ENCODE measurements at places on chromosomes 3 and 15.
A peak's percentile ranks its signal among the peaks of the same experiment; 100 is the strongest.

GRCh38 chr3:45560281-45560971 lies 34.1 kb upstream of the LIMD1 start:
- DNase-seq = no peak

- no peak for DNase-seq
Measured at GRCh38 chr15:78767331-78767951, 43.8 kb downstream of the ADAMTS7 start.

GRCh38 chr3:43616034-43616433 lies 5.8 kb downstream of the ANO10 start:
- no peak for DNase-seq

DNA sequence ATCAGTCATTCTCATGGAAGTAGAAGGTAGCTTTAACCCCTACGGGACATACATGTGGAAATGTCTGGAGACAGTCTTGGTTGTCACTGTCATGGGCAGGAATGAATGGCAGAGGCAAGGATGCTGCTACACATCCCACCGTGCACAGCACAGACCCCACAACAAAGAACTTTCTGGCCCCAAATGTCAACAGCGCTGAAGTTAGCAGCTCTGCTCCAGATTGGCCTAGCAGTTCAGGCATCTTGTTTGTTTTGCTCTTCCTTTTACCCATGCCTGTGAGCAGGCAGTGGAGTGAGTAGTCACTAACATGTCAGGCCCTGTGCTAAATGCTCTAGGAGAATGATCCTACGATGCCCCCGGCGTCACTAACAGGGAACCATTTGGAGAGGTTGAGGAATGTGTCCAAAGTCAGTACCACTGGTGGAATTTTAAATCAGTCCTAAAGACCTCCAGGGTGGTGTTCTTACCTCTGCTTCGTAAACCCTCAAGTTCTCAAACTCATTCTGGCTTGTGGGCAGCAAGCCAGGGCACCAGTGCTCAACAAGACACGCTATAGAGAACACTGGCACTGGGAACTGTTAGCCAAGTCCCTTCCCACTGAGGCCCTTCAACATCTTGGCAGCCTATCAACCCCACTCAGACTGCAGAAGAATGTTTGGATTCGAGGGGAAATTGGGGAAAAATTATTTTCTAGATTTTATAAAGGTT lies 142.2 kb downstream of the FOXP1 start:
- DNase-seq = no peak

- DNase-seq = no peak
Measured at GRCh38 chr3:16297997-16298885, 33.2 kb downstream of the OXNAD1 start.

GRCh38 chr3:48739617-48739954 lies 22.6 kb upstream of the IP6K2 start:
- no peak for DNase-seq

DNA sequence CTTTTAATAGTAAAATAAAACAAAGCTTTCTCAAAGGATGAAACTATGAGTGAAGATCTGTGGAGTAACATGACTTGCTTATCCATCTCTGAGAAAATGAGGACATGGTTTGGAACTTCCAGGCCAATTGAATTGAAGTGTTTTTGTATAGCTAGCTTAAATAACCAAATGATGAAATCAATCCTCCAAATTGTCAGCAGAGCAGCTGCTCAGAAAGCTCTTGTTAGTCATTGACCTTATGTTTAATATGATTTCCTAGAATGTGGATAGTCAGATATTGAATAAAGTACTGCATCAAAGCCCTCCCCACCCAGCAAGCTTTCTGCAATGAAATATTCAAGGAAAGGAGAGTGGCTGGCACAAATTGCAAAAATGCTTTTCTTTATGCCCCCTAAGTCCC lies 437.2 kb downstream of the MFSD1 start:
- DNase-seq = no peak

DNA sequence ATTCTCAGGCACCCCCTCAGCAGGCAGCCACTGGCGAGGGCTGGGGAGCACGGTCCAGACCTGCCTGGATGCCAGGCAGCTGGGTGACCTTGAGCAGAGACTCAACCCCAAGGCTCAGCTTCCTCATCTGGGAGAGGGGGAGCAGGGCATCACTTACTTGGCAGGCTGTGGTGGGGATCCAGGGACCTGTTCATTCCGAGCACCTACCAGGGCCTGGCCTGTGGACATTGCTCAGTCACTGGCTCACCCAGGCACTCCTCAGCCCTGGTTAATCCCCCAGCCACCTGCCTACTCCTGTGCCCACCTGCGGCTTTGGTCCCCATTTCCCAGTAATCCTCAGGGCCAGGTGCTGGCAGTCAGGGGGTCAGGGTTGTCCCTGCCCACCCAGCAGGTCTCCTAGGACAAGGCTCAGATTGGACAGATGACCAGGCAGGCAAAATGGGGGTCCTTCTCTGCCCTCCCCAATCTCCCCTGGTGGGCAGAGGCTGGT lies 9.3 kb upstream of the RPL29 start:
- no peak for DNase-seq

GRCh38 chr3:113804661-113805060 lies 33.9 kb upstream of the GRAMD1C start:
- no peak for DNase-seq

DNA sequence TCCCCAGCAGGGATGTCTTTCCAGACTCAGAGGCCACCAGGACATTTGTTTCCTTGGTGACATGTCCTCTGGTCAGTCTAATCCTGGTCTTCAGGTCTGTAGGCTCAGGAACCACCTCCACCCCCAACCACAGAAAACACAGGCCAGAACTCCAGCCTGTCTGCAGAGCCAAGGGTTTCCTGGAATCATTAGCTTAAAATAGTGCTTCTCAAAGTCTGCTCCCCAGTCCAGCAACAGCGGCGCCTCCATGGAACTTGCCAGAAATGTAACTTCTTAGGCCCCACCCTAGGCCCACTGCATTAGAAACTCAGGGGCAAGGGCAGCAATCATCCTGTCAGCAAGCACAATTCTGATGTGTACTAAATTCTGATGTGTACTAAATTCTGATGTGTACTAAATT lies 20.0 kb downstream of the SLC28A1 start:
- no peak for DNase-seq

GRCh38 chr3:127775398-127776109 lies 46.8 kb downstream of the MGLL start:
- no peak for DNase-seq

DNA sequence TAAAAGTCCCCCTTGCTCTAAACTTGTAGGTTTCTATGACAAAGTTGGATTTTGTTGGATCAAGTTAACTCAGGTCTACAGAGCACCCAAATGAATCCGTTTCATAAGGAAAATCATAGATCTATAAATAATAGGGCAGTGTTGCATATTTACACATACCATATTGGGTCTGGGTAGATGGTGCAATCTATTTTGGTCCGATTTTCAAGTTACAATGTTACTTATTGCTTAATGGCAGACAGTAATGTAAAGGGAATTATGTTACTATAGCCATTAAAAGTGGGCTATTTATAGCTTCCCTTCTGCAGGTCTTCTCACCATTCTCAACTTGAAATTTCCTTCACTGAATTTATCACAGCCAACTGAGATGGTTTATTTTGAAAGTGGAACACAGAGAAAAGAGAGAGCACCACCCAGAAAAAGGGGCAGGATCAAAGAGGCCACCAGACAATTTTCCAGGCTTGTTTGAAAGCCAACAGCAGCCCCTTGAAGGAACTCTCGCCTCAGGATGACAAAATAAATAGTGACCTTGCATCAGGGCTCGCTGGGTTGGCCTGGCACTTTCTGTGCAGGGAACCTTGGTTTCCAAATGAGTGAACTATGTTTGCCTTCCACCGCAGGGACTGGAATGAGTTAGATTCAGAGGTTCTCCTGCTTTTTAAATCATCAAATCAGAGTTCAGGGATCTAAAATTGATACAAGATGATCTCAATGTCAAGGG lies 260.2 kb upstream of the HES1 start:
- no peak for DNase-seq

- DNase-seq = no peak
Measured at GRCh38 chr3:18372786-18373405, 52.2 kb downstream of the SATB1 start.

- no peak for DNase-seq
Measured at GRCh38 chr3:128784232-128784631, 58.2 kb downstream of the RAB7A start.

GRCh38 chr3:13688824-13689223 lies 139.9 kb downstream of the FBLN2 start:
- DNase-seq = no peak

DNA sequence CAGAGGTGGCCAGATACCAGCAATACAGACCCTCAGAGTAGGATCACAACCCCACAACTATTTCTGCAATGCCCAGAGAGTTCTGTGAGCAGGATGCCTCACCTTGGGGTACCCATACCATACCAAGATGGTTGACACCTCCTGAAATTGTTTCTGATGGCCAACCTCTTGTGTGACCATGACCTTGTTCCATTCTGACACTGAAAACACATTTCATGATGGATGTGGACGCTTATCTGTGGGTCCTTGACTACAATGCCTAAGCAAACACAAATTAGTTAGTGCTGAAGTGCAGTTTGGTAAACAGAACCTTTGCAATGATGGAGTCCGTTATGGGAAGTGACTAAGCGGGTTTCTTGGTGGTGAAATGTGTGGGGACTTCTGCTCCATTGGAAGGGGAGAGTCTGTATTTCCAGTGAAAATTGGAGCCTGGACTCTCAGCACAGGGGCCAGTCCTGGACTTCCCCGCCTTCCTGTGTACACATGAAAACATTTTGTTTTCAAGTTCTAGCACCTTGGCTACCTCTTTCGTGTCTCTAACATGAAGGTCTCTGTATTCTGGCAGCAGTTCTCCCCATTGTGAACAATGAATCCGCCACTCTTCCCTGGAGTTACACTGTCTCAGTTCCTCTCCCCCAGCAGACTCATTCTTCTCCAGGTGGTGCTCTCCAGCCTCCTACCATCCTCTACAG lies 106.2 kb downstream of the XXYLT1 start:
- no peak for DNase-seq

- no peak for DNase-seq
Measured at GRCh38 chr3:133799794-133800585, 5.6 kb upstream of the SRPRB start.

DNA sequence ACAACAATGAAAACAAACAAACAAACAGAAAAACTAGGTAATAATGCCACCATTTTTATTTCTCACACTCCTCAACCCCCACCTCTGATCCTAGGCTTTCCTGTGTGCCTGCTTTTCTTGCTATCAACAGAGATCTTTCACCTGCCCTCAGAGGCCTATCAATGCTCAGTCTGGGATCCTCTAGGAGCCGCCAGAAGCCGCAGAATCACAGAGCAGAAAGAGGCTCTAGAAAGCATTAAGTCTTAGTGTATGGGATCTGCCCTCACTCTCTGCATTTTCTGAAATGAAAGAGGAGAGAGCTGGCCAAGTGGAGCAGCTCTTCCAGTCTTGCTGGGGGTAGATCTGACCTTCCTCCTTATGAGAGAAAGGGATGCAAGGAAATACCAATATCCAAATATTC lies 306.8 kb downstream of the TUSC7 start:
- no peak for DNase-seq

DNA sequence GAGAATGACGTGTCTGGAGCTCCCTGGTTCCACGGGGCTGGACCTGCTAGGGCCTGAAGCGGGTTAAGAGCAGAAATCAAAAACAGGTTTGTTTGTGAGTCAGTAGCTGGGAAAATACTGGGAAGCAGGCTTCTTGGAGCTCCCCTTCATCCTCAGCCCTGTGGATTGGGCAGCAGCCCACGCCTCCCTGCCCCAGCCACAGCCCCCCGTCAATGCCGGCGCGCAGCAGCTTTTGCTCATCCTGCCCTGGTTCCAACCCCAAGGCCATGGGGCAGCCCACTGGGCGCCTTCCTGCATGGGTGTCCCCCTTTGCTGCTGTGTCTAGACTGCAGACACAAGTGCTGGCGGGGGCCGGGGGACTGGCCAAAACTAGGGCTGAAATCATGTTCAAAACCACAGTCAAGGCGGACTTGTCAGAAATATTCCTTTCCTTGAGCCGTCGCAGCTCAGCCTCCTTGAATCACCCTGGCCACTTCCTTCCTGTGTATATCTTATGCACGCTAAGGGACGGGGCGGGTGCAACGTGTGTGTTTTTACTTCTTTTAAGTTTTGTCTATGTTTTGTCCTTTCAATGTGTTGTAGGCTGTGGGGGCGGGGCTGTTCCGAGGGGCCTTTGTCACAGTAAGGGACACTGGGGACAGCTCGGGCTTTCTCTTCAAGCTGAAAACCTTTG lies 108.1 kb downstream of the KLF13 start:
- peak; percentile 64 for DNase-seq

DNA sequence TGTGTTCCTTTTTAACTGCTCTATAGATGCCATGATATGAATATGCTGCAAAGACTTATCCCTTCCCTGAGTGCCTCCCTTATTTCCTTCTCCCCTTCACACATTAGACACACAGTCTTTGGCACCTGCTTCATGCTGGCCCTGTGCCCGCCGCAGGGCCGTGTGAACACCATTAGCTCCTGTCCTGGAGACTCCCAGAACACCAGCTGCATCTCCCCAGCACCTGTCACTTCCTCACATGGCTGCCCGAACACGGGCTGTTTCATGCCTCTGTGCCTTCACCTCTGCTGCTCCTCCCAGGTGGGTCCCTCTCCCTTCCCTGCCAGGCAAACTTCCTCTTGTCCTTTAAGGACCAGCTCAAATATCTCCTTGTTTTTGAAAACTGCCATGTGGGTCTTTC lies 40.5 kb upstream of the SEC13 start:
- DNase-seq = no peak

DNA sequence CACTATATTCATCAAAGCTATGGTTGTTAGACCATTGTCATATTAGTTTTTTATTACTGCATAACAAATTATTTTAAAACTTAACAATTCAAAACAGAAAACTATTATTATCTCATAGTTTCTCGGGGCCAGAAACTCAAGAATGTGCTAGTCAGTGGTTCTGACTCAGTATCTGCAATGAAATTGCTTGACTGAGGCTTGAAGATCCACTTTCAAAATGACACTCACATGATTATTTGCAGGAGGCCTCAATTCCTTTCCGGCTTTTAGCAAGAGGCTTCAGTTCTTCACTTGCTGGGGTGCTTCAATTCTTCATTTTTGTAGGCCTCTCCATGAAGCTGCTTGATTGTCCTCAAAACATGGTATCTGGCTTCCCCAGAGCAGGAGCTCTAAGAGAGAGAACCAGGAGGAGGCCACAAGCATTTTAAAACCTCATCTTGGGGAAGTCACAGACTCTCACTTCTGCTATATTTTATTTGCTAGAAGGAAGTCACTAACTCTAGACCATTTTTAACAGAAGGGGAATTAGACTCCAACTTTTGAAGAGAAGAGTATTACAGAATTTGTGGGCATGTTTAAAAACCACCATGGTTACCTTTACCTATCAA lies 383.7 kb downstream of the MFSD1 start:
- no peak for DNase-seq

DNA sequence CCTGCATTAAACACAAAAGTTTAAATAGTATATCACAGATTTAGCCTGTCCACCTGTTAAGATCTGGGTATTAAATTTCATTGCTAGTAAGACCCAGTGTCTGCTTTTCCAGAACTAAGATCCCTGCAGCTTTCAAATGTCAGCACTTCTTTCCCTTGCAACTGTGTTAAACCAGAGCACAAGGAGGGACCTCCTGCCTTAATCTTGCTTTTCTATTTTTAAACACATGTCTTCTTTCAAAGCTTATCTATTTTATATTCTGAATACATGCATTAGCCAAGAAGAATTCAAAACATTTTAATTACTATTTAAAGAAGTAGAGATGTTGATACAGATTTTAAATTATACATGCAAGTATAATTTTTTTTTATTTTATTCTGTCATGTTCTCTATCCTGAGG lies 315.1 kb downstream of the ARPP21 start:
- no peak for DNase-seq

- no peak for DNase-seq
Measured at GRCh38 chr15:35309886-35310285, 224.8 kb upstream of the NANOGP8 start.
